ENCODE measurements at places on chromosomes 11 and 22.

- DNase-seq = no peak
These were observed 108.4 kb upstream of the TIMP3 start for GRCh38 chr22:32693102-32693501.

DNA sequence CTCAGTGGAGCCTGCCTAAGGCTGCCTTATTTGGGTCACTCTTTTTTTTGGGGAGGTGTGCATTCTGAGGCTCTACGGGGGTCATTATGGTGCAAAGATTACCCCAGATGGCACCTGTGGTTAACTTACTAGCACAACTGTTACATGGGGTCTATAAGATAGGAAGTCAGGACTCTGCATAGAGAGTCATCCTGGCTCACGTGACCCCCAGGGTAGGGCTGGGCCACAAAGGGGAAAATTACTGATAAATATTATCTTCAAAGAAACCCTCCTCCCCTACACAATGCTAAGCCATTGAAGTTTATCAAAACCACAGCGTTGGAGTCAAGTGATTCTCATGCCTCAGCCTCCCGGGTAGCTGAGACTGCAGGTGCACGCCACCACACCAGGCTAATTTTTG lies 397.1 kb downstream of the MN1 start:
- DNase-seq = no peak

DNA sequence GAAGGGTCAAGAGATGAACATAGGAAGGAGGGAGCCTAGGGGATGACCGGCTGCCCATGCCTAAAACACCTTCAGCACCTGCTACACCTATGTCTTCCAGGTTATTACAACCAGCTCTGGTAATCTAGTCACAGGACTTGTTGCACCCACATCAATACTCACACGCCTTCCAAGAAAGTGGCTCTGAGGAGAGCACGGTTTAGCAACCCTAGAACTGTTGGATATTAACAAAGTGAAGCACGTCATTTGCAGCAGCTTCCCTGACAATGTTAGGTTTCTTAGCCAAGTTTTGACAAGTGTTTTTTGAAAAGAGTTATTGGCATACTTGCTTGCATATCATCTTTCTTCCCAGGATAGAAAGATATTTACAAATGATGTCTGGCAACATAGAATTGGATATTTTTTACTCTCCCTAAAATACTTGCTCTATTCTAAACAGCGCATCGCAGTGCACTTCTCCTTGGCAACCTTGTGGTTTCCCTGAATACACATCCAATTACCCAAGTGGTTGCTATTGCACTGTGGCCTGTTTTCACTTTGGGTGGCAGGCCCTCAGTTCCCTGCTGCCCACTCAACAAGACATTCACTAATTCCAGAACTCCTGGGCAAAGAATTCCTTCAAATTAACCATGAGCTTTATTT lies 94.3 kb upstream of the ARHGAP42 start:
- DNase-seq = no peak

- peak; percentile 72 for DNase-seq
These were observed 6.0 kb upstream of the MALAT1 start for GRCh38 chr11:65492637-65493366.

Data from stimulated activated CD4-positive, alpha-beta T cell treated with anti-CD3 and anti-CD28 coated beads, Interleukin-1b, Interleukin-23, amount 100 ng/mL, for 48 hours (primary cell).